CD4-positive, alpha-beta T cell treated with Interleukin-21 for 1 hour (primary cell): ENCODE measurements at places on chromosomes 7 and 10.

DNA sequence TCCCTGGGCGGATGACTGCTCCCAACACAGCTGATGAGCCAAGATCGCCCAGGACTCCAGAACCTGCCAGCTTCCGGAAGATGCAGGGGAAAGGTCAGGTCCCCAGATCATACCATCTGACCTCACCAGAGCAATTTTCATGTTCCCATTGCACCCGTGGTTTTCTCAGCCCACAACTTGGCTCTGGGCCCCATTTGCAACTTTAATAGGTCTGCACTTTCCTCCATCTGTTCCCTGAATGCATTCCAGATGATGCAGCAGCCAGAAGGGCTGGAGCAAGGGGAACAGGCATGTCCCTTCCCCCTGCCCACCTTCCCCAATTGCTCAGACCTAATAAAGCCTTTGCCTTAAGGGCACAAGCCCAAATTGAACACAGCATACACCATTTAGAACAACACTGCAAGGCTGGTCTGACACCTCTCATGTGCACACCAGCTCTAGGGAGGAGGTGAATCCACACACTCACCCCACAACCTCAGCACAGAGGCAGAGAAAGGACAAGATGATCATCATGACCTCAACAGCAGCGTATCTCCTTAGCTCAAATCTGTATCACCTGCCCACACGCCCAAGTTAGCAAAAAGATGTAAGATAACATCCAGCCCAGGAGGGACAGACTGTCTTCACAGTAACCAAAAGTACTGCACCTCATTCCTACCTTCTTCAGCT lies 87.5 kb downstream of the PLXNA4 start:
- no peak for DNase-seq

DNA sequence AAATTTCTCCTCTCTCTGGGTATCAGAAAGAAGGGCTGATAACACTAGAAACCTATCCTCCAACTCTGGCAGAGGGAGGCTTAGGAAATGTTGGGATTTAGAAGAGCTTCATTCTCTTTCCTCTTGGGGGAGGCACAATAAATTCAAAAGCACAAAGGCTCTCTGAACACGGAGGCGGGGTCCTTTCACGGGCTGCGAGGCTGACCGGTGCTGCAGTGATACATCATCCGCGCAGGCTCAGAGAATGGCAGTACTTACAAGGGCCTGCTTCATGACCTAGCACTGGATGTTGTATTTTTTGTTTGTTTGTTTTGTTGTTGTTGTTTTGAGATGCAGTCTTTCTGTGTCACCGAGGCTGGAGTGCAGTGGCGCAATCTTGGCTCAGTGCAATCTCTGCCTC lies 306.2 kb downstream of the SORCS3 start:
- DNase-seq, result no peak

- no peak for DNase-seq
Observed at GRCh38 chr7:69908454-69908853, 310.2 kb downstream of the AUTS2 start.

DNA sequence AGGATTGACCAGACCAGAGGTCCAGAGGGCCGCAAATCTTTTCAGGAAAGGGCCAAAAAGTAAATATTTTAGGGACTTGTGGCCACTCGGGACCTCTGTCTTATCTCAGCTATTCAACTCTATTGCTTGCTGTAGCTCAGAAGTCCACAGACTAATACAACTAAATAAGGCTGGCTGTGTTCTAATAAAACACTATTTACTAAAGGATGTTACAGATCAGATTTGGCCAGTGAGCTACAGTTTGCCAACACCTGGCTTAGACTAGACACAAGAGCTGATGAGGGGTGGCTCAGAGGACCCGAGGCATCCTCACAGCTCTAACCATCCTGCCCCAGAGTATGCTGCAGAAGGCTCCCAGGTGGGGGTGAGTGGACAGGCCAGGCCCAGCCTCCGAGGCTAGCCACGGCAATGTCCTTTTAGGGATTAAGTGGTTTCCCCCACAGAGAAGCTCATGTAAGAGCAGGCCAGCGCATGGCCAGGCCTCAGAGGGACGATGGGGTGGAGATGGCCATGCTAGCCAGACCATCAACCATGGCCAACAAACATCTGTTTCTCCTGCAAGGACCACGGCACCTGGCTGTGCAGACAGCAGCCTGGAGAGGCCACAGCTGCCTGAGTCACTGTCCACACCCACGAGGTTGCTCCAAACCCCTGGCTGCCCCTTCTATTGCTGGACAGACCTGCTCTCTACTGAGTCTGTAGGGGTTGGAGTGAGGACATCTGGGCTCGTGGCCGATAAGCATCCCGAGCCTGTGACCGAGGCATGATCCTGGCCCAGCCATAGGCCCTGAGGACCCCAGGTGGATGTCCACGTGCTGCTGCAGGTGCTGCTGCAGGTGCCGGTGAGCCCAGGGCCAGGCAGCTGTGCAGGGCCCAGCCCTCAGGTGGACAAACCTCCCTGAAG lies 76.5 kb downstream of the AFAP1L2 start:
- no peak for DNase-seq

- no peak for DNase-seq
Observed at GRCh38 chr10:43945094-43945730, 296.5 kb upstream of the ZNF32 start.

- DNase-seq, result no peak
Observed at GRCh38 chr10:108689891-108690290, 1233.4 kb downstream of the XPNPEP1 start.

DNA sequence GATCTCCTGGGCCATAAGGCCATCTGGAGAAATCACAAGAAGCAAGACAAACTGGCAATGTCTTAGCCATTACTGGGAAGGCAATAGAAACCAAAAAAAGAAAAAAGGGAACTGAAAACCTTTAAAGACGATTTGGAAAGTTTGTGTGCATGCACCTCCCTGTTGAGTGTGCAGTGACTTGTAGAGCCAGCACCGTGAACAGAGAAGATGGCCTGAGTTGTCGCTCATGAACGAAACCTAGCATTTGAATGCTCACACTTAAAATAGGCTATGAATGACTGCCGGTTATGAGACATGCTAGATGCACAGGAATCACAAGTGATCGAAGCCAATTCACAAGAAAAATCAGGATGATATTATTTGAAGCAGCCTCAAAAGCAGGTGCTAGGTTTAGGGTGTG lies 151.3 kb upstream of the ADO start:
- DNase-seq, result no peak

- no peak for DNase-seq
Observed at GRCh38 chr10:32266566-32266965, 80.4 kb downstream of the EPC1 start.

GRCh38 chr7:54788664-54789063 lies 29.7 kb upstream of the SEC61G start:
- peak; percentile 19 for DNase-seq

DNA sequence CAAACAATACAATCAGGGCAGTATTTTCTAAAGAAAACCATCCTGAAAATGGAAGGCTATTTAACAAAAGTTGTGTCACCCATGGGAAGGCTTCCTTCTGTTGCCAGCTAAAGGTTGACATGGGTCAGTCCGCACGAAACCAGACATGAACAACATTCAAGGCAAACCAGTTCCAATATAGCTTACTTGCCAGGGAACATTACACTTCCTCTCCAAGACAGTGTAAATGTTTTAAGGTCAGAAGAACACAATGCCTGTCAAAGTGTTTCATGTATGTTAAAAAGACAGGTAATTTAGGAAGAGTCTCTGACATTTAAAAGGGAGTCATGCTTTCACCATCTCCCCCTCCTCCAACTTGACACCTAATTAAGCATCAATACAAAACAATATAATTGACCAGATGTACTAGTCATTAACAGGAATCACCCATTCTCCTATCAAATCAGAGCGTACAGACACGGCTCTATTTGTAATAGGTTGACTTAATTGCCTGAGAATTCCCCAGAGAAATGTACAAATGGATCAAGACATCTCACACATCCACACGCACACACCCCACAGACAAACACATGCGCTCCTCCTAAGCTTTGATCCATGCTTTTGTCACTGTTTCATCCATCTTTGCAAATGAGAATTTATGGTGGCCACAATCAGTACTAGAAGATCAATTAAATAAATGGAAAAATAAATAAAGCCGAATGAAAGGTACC lies 69.5 kb downstream of the CACNA2D1 start:
- no peak for DNase-seq
